RCC 7860 (cell line): ENCODE measurements at places on chromosomes 5 and 9.
A peak's percentile ranks its signal among the peaks of the same experiment; 100 is the strongest.

GRCh38 chr5:56501781-56502557, 268.8 kb upstream of the ANKRD55 start:
- peak; percentile 49 for DNase-seq

DNA sequence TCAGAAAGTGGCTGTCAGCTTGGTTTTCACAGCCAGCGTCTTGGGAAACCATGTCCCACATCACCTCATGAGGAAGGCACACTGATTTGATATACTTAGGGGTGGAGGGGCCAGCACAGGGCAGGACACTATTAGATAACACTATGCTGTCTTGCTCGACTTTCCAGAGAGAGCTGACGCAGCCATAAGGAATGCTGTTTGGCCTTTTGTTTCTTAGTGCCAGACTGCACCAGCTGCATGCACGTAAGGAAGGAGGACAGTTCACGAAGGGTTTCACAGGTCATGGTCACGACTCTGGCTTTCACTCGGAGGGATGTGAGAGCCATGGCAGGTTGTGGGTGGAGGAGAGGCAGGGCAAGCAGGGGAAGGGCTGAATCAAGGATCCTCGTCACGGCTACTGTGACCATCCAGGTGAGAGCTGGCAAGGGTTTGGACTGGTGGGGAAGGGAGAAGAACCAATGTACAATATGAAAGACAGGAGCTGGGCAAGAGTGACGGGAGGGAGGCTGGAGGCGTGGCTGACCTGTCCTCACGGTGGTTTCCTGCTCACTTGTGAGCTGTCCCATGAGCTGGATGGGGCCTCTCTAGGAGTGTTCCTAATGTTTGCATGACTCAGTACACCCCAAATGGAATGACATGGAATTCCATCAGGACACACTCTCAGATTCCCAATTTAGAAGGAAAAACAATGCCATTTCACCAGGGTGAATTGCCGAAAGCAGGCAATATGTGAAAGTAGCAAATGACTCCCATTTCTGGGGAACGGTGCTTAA, 61.7 kb downstream of the OTULIN start:
- DNase-seq, result no peak

- no peak for DNase-seq
These were observed 1282.7 kb upstream of the WWC1 start for GRCh38 chr5:167008705-167009104.

DNA sequence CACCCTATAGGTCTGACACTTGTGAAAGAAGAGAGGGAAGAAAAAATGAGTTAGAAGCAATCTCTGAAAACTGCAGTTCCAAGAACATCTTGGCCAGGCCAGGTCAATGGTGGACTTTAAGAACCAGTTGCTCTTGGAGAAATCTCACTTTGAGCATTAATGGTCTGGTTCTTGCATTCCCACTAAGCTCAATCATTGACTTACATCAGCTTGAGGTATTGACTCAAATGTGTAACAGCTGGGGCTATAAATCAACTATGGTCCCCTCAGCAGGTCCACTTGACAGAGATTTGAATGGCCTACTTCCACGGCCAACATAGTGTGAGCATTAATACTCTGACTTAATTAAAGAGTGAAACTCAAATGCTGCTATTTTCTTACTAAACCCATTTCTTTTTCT, 357.8 kb upstream of the RGMB start:
- no peak for DNase-seq

DNA sequence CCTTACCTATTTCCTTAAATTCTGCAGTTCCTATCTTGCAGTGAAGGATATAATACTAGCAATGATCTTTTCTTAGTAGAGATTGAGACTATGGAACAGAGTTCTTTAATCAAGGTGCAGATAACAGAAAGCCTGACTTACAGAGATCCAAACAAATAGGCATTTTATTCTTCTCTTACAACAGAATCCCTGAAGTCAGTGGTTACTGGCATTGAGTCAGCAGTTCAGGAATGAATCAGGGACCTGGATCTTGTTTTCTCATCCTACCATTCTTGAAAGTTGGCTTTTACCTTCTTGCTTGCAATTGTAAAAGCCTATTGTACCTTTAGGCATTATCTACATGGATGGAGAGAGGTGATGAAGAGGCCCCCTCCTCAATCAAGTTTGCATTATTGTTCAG, 47.5 kb upstream of the TLE4 start:
- no peak for DNase-seq

GRCh38 chr5:71757590-71758543, 38.8 kb downstream of the CARTPT start:
- peak; percentile 3 for DNase-seq

- DNase-seq, result no peak
These were observed 69.1 kb upstream of the TARS1 start for GRCh38 chr5:33371660-33372059.

- DNase-seq, result no peak
These were observed 327.4 kb downstream of the SH3GL2 start for GRCh38 chr9:17906176-17906840.

- no peak for DNase-seq
These were observed 3.4 kb downstream of the NTMT1 start for GRCh38 chr9:129629251-129629820.

DNA sequence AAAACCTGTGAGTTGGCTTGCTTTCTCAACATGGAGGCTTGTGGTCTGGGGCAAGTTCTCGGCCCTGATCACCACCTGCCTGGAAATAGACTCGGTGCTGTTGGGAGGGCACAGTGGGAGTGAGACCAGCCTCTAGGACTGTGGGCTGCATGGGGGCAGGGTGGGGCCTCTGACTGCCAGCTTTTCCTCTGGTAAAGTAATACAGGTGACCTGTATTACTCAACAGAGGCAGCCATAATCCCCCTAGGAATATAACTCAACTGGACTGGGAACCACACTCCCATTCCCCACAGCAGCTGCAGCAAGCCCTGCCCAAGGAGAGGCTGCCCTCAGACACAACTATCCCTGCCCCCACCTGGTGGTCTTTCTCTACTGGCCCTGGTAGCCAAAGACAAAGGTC, 72.8 kb downstream of the C9orf153 start:
- no peak for DNase-seq
